ENCODE measurements at places on chromosomes 7 and 10.

DNA sequence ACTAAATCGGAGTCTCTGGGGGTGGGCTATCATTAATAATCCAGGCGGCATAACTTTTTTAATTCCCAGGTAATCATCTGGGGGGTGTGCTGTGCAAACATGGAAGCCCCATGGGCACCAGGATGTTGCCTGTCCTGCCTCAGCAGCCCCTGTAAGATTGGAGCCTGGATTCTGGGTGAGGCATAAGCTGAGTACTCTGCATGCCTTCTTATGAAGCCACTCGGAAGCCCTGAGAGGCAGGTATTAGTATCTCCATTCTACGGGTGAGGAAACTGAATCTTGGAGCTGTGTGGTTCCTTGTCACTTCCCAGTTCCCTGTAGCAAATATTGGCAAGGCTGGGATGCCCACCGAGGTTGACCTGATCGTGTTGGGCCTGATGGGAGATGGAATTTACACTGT, 7.4 kb upstream of the OPN4 start:
- DNase-seq, result no peak

GRCh38 chr7:64515330-64515729, 47.5 kb downstream of the ZNF680 start:
- DNase-seq, result no peak

GRCh38 chr7:28005075-28005846, 175.3 kb downstream of the JAZF1 start:
- no peak for DNase-seq

GRCh38 chr7:154827007-154827406, 175.9 kb downstream of the PAXIP1 start:
- peak; percentile 23 for DNase-seq

- peak; percentile 14 for DNase-seq
These were observed 71.5 kb upstream of the LRRC17 start for GRCh38 chr7:102841290-102841689.
